Smooth muscle cell of bladder (primary cell): ENCODE measurements at places on chromosomes 12 and 14. TPM values are rescaled to one million over a fixed set of nuclear protein-coding genes. Genes with fewer than 3 reads are reported as not detected.

The FAR2 gene
- 2.7 and 7.3 TPM in 2 replicates for total RNA-seq

The TMED10 gene
- 224 and 262 TPM in 2 replicates for total RNA-seq

The TMPRSS12 gene
- not detected in 2 replicates for total RNA-seq

The TMEM229B gene
- total RNA-seq, result 0.57 and 1.0 TPM in 2 replicates

The TAS2R7 gene
- total RNA-seq, result not detected in 2 replicates

The NGB gene
- total RNA-seq, result not detected in 2 replicates

The NTS gene
- total RNA-seq, result 2.3 and 6.0 TPM in 2 replicates

The ACADS gene
- 10.6 and 12.5 TPM in 2 replicates for total RNA-seq

The KCNA5 gene
- not detected in 2 replicates for total RNA-seq

The DCN gene
- 1,181 and 1,320 TPM in 2 replicates for total RNA-seq

The HAL gene
- under 0.01 and 0.14 TPM in 2 replicates for total RNA-seq

The PMCH gene
- not detected in 2 replicates for total RNA-seq

The COX14 gene
- total RNA-seq, result 43.2 and 62.7 TPM in 2 replicates

The PLEKHG7 gene
- not detected in 2 replicates for total RNA-seq

The OR4K1 gene
- not detected in 2 replicates for total RNA-seq

The SOX5 gene
- total RNA-seq, result 6.1 and 8.0 TPM in 2 replicates

The DIO2 gene
- 2.4 and 14.1 TPM in 2 replicates for total RNA-seq

The LRP1-AS gene
- total RNA-seq, result not detected in 2 replicates

The ITGB7 gene
- 0.14 and 0.37 TPM in 2 replicates for total RNA-seq

The ATF1 gene
- total RNA-seq, result 30.1 and 34.7 TPM in 2 replicates

The TMED8 gene
- 9.7 and 9.8 TPM in 2 replicates for total RNA-seq

The RASSF8 gene
- 98.4 and 105 TPM in 2 replicates for total RNA-seq

The MNAT1 gene
- 34.9 and 36.4 TPM in 2 replicates for total RNA-seq

The RPS26 gene
- total RNA-seq, result 52.3 and 82.2 TPM in 2 replicates

The SCYL2 gene
- total RNA-seq, result 28.4 and 29.4 TPM in 2 replicates

The ELK3 gene
- 6.1 and 6.7 TPM in 2 replicates for total RNA-seq

The CLEC7A gene
- 0.14 TPM in 1 of 2 replicates, not detected in the other for total RNA-seq

The TMEM263 gene
- total RNA-seq, result 105 and 132 TPM in 2 replicates

The FOXG1 gene
- under 0.01 TPM in 2 replicates for total RNA-seq

The KDM2B gene
- total RNA-seq, result 16.9 and 22.2 TPM in 2 replicates

The DIO3 gene
- under 0.01 and 0.09 TPM in 2 replicates for total RNA-seq
